Non-pigmented ciliary epithelial cell (primary cell): ENCODE measurements at places on chromosomes 13 and 19.

- no peak for DNase-seq
Observed at GRCh38 chr13:52454459-52454819, 839 bp upstream of the CKAP2 start.

DNA sequence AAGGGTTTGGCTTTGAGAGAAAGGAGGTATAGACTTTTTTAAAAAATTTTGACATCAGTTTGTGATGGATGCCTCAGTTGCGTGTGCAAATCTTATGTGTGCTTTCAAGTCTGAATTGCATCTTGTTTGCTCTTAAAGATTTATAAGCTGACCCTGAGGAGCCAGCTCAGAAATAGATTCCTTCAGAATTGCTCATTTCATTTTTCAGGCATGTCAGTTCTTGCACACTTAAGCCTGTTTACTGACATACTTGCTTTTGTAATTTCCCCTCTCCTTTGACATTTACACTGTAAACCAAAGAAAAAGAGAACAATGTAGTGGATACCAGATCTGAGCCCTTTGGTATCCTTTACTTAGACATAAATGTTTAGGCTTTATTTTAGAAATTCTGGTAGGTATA lies 87.6 kb downstream of the RNF17 start:
- peak; percentile 30 for DNase-seq

DNA sequence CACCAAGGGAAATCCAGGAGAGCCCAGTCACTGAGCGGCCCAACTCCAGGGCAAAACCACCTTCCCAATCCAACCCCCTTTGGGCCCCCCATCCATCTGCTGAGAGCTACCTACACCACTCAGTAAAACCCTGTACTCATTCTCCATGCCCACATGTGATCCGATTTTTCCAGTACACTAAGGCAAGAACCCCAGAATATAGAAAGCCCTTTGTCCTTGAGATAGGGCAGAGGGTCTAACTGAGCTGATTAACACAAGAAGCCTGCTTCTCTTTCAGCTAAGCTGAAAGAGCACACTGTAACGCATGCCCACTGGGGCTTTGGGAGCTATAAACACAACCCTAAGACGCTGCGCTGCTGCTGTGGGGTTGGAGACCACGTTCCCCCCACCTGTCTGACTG lies 36.0 kb downstream of the PBX4 start:
- DNase-seq, result no peak

GRCh38 chr13:74306496-74306895 lies 172.3 kb upstream of the KLF12 start:
- DNase-seq, result no peak

GRCh38 chr13:106494506-106494905 lies 41.0 kb downstream of the EFNB2 start:
- no peak for DNase-seq

DNA sequence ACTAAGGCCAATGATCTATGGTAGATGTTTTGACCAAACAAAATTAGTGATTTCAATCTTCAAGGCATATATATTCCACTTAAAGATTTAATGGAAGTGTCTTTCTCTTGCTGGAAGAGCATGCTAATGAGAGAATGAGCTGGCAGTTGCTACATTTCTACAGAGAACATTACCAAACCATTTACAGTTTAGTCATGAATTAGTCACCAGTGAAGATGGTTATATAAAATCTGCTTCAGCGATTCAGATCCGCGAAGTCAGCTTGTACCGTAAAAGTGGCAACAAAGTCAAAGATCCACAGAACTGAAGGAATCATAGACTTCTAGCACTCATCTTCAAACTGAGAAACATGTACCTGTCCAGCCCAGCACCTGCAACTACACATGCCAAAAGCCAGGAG lies 156.3 kb downstream of the SLITRK5 start:
- peak; percentile 9 for DNase-seq

GRCh38 chr13:24264976-24265375 lies 44.4 kb upstream of the C1QTNF9 start:
- no peak for DNase-seq

DNA sequence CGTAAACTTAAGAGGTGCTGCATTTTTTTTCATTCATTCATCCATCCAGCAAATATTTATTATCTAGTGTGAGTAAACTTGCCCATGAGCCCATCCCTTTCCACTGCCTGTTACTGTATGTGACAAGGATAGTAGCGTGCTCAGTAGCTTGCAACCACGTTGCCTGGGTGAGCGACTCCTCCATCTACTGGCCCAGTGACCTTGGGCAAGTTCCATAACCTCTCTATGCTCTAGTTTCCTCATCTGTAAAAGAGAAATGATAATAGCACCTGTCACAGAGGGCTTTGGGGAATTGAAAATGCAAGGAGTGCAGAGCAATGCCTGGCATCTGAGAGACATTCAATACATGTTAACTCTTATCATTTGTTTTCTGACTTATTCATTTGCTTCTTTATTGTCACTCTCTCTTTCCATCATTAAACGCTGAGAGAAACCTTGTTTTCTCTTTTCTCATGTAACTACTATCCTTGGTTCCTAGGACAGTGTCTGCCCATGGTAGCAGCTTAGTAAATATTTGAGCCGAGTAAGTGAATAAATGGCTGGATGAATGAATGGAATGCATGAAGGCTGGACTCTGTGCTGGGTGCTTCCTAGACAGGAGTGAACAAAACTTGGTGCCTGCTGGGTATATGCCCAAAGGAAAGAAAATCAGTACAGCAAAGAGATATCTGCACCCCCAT lies 19.9 kb downstream of the LRCH1 start:
- no peak for DNase-seq

DNA sequence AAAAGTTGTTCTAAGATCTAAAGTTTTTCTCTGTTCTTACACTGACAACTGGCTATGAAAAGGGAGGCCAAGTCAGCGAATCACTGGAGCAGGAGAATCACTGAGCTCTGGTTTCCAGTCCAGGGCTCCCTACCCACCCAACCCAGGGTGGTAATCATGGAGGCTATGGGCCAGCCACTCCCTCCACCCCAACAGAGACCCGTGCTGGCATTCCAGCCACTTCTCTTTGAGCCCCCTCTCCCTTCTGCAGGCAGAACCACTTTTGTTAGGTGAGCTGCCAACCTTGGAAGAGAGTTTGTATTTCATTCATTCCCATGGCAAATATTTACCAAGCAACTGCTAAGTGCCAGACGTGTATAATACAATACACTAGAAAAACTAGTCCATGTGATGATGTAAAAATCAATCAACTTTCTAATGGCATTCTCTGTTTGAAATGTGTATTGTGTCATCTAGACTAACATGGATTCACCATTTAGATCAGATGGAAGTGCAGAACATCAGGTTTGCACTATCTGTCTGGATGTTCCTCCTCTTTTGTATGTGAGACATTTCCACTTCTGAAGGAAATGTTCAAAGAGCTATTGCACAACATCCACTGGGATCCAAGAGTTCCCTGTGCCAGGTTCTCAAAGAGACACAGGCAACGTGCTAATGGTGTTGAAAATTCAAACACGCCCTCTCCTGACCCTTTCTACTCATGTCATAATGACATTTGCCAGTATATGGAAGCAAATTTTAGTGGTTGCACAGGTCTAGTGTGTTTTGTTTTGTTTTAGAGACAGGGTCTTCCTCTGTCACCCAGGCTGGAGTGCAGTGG lies 5.3 kb downstream of the MLNR start:
- no peak for DNase-seq

- DNase-seq, result no peak
Observed at GRCh38 chr13:22800526-22801401, 380.0 kb upstream of the SGCG start.

GRCh38 chr19:35991731-35992450 lies 3.1 kb upstream of the SDHAF1 start:
- DNase-seq, result no peak

DNA sequence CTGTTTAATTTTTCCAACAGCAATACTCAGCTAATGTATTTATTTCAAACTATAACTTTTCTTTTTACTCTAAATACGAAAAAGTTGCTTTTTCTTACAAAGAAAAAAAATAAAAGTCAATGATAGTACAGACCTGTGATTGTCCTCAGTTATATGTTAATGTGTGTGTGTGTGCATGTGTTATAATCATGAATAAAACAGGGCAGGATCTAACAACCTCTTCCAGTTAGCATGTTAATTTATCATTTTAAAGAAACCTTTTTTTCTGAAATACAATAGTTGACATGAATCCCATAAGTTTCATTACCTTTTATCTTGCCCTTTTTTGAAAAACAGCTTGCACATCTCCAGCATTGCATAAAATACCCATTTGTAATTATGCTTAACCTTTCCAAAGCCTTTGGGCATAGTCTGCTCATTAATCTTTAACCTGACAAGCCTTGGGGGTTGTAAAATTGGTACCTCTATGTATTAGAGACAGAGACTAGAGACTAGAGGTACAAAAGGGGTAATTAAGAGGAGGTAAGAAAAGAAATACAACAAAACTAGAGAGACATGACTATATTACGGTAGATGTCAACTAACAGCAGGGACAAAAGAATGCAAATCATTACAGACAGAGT lies 828.1 kb downstream of the OLFM4 start:
- DNase-seq, result no peak

DNA sequence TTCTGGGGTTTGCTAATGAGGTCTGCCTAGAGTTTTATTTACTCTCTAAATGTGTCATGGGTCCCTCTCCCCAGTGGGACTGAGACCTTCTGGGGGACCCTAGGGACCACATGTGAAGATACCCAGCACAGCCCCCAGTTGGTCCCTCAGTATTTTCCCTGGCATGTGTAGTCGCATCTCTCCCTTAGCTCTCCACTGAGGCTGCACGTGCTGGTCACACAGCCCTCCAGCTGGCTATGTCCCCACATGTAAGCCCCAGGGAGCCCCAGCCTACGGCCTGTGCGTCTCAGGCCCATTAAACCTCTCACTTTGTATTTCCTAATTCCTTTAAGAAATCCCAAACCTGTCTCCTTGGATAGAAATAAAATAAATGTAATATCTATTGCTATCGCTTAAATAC lies 189.6 kb upstream of the TSHZ3 start:
- no peak for DNase-seq

GRCh38 chr13:18961383-18962117 lies 220.1 kb downstream of the TUBA3C start:
- DNase-seq, result no peak

GRCh38 chr13:112669881-112670499 lies 19.8 kb upstream of the ATP11A start:
- DNase-seq, result no peak

GRCh38 chr13:33940898-33941297 lies 122.9 kb downstream of the RFC3 start:
- DNase-seq, result no peak

DNA sequence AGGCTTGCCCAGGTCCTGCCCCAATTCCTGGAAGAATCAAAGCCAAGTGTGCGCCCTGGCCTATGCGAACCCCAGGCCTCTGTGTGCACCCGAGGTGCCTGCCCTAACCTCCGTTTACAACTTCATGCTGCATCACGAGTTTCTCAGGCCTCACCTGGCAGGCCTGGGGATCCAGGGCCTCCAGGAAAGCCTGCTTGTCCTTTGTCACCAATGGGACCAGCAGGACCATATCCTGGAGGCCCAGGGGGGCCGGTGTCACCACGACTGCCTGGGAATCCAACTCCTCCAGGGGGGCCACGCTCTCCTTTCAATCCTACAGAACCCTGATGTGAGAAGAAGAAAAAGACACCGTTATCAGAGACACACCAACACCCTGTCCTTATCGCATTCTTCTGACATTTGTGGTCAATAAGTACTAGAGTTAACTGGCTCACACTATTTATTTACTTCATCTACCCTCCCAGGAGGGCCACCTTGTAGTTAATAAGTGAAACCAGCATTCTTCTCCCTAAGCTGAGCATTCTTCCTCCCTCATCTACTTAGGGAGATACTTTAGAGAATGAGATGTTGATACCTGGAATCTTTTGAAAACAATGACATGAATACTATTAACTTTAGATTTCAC lies 120.6 kb downstream of the COL4A1 start:
- DNase-seq, result no peak

DNA sequence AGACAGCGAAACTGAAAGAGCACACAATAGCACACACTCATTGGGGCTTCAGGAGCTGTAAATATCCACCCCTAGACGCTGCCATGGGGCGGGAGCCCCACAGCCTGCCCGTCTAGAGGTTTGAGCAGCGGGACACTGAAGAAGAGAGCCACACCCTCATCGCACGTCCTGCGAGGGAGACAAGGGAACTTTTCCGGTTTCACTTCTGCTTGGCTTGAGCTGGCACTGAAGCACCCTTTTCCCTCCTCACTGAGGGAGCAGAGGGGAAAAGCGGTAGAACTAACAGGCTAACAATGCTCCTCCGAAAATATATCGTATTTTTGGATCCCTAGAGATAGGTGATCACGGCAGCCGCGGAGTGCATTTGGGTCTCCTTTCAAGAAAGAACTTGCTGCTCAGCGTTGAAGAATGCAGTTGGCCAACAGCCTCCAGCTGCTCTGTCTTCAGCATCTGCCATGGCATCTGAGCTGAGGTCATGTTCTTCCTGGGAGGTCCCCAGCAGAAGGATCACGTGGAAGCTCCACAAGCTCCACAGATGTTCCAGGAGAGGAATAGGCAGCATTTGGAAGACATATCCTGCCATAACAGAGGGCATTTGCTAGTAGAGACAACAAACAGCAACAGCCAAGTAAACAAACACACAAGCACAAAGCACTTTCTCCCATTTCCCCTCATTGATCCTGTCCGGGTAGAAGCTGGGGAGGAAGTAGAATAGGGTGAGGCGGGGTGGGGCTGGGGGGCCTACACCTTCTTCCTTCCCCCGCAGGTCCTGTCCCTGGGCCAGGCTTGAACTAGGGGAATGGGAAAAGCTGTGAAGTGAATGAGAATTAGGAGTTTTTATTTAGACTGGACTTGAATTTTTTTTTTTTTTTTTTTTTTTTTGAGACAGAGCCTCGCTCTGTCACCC lies 44.8 kb upstream of the ALOX5AP start:
- DNase-seq, result peak; percentile 92

DNA sequence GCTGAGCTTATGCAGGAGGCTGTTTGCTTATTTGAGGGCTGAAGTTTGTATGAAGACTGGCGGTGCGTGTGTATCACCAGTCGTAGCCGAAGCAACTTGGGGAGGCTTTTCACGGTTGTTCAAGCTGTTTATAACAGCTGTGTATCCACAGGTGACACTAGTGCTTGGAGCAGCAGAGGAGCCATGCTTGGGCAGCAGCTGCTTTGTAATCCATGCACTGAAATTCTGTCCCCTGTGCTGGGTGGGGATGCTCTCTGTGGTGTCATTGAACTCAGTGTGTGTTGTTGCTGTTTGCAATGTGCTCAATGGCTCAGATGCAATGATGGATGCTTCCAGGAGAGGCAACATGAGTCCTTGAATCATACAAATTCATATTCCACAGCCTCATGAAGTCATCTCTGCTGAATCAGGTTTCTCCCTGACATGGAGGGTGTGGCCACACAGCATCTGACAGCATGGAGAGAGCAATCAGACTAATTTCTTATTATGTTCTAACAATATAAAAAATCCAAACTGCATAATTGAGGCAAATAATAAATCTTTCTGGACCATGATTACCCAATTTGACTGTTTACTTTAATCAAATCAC lies 18.8 kb upstream of the GTF3A start:
- no peak for DNase-seq

DNA sequence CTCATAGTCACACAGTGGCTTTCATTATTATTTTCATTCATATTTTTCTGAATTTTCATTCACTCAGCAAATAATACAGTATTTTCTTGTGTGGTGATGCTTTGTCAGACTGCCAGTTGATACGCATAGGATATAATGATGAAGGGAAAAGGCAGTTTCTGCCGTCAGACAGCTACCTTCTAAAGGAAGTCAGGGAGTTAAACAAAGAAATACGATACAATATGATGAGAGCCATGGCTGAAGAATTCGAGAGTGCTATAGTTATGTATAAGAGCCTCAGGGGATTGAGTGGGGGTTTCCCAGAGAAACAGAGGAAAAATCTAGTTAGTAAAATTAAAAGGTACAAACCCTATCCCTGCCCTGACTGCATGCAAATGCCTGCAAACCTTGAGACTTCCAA lies 479.1 kb downstream of the OLFM4 start:
- DNase-seq, result no peak
